ENCODE measurements at places on chromosomes 6 and 20. TPM values are rescaled to one million over a fixed set of nuclear protein-coding genes. Genes with fewer than 3 reads are reported as not detected.
A peak's percentile ranks its signal among the peaks of the same experiment; 100 is the strongest.

DNA sequence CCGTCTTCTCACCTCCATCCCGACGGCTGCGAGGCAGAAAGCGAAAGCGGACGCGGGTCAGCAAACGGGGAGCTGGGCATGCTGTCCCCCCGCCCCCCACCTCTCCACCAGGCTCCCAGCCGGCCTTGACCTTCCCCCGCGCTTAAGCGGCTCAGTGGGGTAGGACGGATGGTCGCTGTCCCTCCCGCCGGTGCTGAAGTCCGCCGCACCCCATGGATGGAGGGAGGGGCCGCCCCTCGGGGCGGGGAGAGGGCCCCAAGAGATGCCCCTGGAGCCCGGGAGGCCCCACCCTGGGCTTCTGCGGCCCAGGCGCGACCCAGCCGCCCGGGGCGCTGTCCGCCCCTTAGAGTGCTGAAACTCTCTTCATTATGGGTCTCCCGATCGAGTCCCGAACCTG, at the start of gene KCNB1:
Gene KCNB1 (minus strand): TSS at position 48 of the 397 bp plus-strand sequence. CDS start 188 bp downstream, outside the sequence.
- DNase-seq: peak; percentile 6

DNA sequence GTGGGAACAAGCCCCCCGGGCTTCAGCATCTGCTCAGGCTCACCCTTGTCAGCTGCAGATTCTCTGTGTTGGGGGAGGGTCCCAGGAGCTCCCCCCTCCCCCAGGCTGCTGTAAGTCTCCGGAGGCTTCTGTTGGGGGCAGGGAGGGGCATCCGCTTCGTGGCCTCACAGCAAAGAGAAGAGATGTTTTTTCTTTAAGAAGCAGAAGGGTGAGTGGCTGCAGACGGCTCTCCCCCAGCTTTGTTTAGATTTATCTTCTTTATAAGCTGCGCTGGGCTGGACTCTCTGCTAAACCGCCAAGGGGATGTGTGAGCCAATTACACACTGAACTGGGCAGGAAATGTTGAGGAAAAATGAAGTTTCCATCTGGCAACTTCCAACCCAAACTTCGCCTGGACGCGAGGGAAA, 48.7 kb upstream of the GATA5 start:
- no peak for DNase-seq

The RCAN2 gene
- not detected for polyA plus RNA-seq

DNA sequence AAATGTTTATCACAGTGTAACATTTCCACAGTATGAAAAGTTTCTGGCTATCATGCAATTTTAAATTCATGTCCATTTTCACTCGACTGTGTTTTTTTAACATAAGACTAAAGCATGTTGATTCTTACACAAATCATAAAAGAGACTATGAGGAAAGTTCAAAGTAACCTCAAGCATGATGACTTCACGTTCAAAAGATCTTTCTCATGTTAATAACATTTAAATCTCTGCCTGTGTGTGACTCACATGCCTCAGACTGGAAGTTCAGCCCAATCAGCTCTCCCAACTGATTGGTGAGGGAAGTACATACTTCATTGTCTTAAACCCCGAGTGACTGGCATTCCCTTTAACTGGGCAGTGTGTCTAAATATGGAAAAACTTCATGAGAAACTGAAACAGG, 37.4 kb downstream of the ATXN1 start:
- DNase-seq: peak; percentile 92

The HLA-DQB1 gene
- polyA plus RNA-seq: 0.23 TPM

Measured in mammary epithelial cell (primary cell).